ENCODE measurements at places on chromosomes 7 and 10. TPM values are rescaled to one million over a fixed set of nuclear protein-coding genes. Genes with fewer than 3 reads are reported as not detected.
A peak's percentile ranks its signal among the peaks of the same experiment; 100 is the strongest.

- DNase-seq, result no peak
Observed at GRCh38 chr7:27149842-27150567, 2.4 kb downstream of the HOXA3 start.

DLX6 gene
- 0.54 TPM for polyA plus RNA-seq

DNA sequence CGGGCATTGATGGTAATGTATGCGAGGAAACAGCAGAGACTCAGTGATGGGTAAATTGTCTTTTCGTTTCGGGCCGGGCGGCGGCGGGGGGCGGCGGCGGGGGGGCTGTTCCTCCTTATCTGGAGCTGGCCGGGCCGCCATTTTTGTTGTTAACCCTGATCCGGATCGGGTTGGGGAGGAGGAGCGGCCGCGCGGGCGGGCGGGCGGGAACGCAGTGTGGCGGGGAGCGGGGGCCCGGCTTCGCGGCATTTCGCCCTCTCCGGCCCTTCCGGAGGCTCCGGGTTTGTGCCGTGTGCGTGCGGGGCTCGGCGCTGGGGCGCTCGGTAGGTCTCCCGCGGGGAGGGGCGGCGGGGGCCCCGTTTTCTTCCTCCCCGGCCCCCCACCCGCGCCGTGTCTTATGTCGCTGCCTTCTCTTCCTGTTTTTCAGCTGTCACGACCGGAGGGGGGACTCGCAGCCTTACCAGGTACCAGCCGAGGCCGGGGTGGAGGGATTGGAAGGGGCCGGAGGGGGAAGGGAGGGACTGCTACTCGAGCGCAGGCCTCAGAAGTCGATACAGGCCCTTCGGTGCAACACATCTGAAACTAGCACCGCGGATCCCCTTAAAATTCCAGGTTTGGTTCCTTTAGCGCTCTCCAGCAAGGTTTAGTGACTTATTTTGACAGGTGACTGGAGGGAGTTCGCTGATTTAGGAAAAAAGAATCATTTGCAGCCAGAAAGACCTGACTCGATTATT lies 820 bp downstream of the WAC start:
- DNase-seq, result peak; percentile 60

CPXM2 gene
- polyA plus RNA-seq, result 1.0 TPM

DNA sequence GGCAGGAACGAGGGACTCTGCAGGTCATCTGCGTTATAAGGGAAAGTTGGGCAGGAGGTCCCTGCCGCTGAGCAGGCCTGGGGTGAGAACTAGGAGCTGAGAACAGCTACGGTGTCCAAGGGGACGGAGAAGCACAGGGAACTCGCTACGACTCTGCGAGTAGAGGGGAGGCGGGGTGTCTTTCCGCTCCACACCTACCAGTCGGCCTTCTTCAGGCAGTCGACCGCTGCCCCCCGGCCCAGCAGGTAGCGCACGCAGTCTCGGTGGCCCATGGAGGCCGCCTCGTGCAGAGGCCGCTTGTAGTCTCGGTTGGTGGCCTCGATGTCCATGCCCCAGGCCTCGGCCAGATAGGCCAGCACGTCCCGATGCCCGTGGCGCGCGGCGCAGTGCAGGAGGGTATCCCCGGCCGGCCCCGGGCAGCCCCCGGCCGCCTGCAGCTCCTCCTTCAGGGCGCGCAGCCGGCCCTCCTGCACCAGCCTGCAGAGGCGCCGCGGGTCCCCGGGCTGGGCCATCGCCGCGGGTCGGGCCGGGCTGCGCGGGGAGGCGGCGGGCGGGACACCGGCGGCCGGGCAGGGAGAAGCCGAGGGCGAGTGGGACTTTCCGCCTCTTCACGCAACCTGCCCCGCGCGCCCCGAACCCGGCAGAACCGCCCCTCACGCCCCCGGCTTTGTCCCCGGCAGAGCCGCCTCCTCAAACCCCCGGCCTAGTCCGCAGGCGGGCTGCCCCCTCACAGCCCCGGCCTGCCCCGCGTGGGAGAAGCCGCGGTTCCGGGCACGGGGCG lies 660 bp downstream of the ANKRD16 start:
- no peak for DNase-seq

DNA sequence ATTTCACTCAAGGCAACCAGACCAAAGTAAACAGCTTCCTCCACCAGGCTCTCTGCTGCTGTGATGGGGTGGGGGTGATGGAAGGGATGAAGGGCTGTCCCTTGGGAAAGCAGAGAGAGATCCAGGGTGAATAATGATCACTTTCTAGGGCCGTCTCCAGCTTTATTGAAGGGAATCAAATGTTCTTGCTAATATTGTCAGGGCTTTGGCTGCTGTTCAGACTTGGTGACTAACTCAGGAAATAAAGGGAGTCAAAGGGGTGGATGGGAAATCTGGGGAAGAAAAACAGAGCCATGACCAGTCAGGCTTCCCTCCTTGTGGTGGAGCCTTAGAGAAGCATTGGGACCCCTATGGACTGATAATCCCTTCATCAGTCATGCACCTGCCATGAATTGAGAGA lies 196.2 kb upstream of the AGK start:
- DNase-seq, result no peak

DNA sequence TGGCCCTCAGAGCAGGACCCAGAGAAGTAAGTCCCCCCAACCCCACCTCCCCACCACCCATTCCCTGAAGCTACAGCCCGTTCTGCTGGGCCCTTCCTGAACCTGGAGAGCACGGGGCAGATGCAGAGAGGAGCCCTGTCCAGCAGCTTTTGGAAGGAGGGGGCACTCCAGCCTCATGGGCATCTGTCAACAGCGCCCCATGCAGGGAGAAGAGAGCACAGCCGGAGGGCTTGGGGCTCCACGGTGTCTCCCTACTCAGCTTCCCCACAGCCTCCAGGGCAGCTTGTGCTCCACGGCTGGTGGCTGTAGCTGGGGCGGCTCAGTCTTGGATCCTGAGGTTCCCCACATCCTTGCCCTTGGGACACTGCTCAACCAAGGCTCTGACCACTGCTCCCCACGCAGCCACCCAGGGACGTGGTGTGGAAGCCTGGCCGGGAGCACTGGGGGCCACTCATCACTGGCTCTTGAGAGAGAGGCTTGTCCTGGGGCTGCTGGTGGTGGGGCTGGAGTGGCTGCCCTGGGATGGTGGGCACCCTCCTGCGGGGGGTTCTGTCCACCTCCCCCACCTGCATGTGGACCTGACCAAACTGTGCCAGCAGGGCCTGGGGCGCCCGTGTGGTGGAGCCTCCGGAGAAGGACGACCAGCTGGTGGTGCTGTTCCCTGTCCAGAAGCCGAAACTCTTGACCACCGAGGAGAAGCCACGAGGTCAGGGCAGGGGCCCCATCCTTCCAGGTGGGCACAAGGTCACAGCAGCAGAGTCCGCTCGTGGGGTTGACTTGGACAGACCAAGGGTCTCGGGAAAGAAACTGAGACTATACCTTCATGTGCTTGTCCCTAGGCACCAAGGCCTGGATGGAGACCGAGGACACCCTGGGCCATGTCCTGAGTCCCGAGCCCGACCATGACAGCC lies 4.5 kb downstream of the PRAP1 start:
- DNase-seq, result no peak

GSTK1 gene
- 84.4 TPM for polyA plus RNA-seq

HNRNPF gene
- not detected for polyA plus RNA-seq

- no peak for DNase-seq
Observed at GRCh38 chr7:74512762-74513161, 59.1 kb downstream of the GTF2IRD1 start.

- no peak for DNase-seq
Observed at GRCh38 chr7:21076054-21076453, 289.4 kb upstream of the SP8 start.

DNA sequence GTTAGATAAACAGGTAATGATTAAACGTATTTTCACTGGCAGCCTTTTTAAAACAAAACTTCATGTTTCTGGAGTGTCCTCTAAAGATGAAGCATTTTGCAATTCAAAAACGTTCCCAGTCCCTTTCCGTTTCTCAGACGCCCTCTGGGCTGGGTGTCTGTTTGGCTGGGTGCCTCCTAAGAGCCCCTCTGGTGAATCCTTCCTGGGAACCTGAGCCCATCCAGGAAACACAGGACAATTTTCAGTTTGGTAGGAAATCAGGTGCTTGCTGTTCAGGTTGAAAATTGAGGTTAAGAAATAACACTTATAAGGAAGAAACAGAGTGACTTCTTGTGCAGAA lies 76.7 kb downstream of the CHN2 start:
- DNase-seq, result no peak

PCLO gene
- polyA plus RNA-seq, result 3.7 TPM

- peak; percentile 69 for DNase-seq
Observed at GRCh38 chr10:25113191-25114035, 61.4 kb upstream of the GPR158 start.

DNA sequence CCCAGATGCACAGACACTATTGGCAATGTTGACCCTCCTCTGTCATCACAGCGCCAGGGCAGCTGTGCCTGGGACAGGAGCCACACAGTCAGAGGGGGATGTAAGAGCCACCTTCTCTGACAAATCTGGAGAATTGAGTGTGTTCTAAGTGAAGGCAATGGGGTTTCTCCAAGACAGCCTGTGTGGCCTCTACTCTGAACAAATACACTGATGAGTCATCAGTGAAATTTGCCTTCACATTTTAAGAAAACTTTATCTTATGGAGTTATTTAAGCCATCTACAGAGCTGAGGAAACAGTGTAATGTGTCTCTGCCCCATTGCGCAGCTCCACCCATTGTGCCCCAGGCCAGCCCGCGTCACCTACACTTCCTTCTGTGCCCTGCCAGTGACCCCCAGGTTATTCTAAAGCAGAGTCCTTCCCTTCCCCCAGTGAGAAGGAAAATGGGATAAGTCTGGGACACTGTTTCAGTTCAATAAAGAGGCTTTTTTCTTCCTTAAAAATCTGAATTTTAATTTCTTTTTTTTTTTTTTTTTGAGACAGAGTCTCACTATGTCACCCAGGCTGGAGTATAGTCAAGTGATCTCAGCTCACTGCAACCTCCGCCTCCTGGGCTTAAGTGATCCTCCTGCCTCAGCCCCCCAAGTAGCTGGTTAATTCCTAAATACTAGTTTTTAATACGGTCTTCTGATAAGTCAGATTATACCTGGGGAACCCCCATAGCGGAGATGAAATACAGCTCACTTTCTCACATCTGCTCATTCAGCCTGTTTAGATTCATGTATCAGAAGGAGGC lies 21.8 kb downstream of the AKR1E2 start:
- no peak for DNase-seq

- no peak for DNase-seq
Observed at GRCh38 chr7:147207988-147208387, 1091.4 kb downstream of the CNTNAP2 start.
